NCI-H1417 (cell line): ENCODE measurements at places on chromosomes 5 and 9.
A peak's percentile ranks its signal among the peaks of the same experiment; 100 is the strongest.

DNA sequence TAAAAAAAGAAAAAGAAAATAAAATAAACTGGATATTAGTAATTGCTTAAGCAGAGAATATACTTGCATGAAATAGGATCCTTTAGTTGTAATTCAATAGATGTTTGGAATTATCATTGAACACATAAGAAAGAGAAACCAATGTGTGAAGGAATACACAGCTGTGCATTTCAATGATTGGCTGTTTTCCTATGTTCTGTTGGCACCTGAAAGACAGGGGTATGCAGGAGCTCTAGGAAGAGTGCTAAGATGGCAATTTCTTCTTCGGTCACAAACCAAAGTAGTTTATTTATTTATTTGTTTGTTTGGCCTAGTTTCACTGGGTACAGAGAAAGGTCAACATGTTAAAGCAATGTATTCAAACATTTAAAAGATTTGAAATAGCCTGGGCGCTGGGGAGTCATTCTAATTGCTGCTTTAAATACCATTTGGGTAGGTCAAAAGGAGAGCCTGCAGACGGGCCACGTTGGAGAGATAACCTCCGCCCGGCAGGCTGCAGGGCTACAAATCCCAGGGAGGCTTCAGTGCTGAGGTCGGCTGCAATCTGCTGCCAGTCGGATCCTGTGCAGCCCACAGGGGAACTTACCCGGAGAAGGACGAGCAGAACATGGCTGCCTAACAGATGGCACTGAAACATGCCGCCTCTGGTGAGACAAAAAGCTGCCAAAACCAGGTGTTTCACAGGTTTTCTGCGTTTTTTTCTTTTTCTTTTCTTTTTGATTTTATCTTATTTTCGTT is 154.2 kb upstream of the TYRP1 start:
- no peak for DNase-seq

DNA sequence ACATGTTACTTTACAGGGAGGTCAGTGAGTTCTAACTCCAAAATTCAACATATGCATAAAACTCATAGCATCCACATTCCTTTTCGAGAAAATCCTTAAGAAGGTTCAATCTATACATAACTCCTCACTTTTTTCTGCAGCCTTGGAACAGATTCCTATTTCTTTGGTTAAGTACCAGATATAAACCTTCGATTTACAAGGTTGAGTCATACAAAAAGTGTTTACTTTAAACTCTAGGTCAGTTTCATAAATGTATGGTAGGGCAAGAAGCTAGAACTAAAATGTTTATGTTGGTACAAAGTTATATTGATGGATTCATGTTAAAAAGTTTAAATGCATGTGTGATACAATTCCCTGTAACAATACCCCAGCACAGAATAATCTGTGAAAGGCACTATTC is 19.4 kb downstream of the CDKN2AIPNL start:
- no peak for DNase-seq

- DNase-seq: no peak
Measured at GRCh38 chr5:72637058-72637457, 129.8 kb upstream of the ZNF366 start.

DNA sequence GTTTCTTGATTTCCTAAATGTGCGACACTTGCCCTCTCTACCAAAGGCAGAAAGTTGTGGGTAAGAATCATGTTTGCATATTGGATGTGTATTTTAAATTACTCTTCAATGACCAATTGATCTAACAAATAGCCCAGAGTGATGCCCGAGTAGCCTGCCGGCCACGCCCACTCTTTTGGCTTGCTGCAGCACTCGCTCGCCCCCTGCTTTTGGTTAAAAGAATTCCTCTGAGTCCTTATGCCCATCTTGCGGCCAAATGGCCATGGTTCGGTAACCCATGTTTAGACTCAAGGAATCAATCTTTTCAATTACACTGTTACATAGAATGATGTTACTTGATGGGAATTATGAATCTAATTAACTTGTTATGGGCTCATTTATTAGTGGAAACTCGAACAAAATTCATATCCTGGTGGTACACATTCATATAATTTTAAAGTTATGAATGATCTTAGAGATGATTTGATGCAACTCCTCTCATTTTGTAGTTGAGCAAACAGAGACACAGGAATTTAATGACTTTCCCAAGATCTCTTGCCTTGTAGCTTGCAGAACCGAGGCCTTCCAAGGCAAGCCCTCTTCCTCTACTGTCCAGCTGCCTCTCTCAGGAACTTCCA is 36.5 kb downstream of the PPIC start:
- no peak for DNase-seq

DNA sequence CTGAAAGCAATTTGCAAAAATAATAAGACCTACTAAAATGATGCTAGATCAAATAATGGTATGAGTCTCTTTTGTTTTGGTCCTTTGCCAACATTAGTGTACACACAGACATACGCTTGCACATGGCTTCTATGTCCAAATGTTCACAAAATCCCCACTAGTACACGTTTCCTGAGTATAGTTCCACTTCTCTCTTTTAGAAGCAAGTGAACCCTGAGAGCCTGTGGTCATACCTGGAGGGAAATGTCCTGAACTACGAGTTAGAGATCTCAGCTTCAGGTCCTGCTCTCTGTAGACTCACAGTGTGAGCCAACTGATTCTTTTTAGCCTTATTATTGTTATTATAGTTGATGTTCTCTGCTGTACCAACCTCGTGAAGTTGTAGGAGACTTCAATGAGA is 47.3 kb upstream of the ACTBL2 start:
- DNase-seq: no peak

GRCh38 chr5:159903131-159903530 is 13.2 kb upstream of the ADRA1B start:
- no peak for DNase-seq

- no peak for DNase-seq
Measured at GRCh38 chr9:35374436-35374835, 115.5 kb upstream of the RUSC2 start.

DNA sequence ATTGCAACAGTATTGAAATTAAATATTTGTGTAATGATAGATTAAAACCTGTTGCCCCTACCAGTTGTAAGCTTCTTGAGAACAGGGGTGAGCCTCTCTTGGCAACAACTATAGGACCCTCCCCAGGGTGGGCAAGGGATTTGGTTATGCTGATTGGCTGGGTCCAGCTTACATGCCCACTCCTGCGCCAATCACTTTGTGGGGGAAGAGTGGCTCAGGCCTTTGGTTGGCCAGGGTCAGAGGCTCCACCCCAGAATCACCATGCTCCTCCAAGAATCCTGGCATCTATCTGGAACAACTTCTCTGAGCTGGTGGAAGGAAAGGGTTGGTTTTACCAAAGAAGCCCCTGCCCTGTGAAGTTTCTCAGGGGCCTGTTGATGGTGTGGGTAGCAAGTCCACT is 8.6 kb upstream of the PITX1 start:
- DNase-seq: no peak

DNA sequence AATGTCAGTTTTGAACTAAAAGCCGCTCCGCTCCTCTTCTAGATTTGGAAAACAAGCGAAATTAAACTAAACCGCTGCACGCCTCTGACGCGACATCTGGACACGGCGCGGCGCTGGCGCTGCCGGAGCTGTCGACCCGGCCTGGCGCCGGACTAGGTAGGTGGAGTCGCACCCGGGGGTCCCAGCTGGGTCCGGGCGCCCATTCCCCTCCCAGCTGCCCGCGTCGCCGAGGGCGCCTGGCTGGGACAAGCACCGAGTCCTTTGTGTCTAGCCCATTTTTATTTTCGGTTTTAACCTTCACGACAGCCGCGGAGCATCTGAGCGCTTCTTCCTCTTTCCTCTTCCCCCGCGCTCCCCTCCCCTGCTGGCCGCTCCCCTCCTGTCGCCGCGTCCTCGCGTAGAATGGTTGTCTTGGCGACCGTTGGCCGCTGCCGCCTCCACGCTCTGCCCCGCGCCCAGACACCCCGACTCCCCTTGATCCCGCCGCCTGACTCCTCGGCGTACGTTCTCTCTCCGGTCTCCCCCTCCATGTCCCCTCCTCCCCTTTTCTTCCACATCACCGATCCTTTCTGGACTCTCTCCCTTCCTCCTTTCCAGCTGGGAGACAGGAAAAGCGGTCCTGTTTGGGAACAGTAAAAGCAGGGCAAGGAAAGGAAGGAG is 545 bp downstream of the CDKN2B-AS1 start:
- DNase-seq: no peak

DNA sequence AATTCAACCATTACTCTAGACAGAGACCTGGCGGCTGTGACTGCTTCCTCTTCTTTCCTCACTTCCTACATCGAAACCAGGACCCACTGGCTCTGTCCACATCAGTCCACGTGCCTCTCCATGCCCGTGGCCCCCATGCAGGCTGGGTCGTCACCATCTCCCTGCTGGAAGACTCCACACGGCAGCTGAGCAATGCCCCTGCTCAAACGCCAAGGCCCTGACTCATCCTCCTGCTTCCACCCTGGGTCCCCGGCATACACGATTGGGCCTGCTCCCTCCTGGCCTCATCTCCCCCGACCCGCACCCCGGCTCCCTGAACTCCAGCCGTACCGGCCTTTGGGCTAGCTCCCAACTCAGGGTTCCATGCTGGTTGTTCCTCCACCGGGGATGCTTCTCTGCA is 67.2 kb upstream of the IER5L start:
- DNase-seq: no peak

GRCh38 chr9:73146111-73146815 is 5.4 kb upstream of the ANXA1 start:
- DNase-seq: no peak

- no peak for DNase-seq
Measured at GRCh38 chr9:82681809-82682208, 381.1 kb downstream of the RASEF start.

DNA sequence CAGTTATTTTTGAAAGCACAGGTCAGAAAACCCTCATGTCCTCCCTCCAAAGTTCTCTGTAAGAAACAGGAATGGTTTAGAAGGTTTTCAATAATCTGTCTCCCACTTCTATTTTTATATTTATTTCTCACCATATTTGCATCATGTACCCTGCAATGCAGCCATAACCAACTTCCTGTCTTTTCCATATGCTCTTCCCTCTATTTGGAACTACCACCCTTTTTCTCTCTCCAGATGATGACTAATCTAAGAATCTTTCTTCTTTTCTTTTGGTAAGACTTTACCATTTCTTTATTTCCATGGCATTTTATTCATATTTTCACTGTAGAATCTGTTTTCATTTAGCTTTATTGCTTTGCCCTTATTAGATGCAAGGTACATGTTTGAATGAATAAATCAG is 33.9 kb downstream of the MAN2A1 start:
- no peak for DNase-seq

- DNase-seq: no peak
Measured at GRCh38 chr5:120091376-120091948, 372.6 kb upstream of the PRR16 start.

DNA sequence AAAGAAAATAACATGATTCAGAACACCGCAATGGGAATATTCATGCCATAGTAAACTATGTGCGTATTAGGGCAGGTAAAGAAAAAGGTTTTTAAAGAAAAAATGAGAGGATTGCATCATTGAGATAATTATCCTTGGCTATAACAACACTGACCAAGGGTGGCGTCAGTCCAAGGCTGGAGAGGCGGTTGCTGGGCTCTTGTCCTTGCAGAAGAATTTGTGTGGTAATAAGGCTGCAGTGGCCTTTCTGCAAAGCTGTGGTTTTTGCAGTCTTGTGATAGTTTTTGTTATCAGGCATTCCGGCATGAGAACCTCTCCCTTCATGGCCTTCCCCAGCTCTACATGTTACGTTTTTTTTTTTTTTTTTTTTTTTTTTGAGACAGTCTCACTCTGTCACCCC is 14.0 kb downstream of the BOD1 start:
- no peak for DNase-seq

DNA sequence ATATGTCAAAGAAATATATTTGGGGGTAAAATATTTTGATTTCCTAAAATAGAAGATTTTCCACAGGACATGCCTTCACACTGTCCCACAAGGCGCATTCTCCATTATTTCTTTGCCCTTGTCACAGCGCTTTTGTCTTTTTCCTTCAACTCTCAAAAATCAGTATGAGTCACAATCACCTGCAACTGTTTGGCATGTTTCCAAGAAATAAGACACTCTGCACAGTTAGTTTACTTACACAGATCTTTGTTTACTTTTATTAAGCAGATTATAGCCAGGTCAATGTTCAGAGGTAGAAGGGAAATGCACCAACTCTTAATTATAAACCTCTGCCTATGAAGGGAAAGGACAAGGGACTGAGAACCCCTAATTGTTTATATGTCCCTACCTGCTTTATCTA is 9.5 kb downstream of the CEMIP2 start:
- peak; percentile 93 for DNase-seq

DNA sequence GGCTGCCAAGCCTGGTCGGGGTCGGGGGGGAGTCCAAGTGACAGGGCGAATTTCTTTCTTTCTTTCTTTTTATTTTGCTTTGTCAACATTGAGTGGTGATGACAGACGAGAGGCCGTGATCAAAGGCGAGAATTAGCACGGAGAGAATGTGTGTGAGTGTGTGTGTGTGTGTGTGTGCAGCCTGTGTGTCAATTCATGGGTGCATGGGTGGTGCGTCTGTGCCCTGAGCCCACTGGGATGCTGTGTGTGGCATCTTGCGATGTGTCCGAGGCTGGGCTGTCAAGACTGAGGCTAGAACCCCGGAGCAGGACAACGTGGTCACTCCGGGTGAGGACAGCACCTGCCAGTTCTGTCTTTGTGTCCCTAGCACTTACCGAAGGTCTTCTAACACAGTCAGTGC is 4.7 kb upstream of the FIBCD1 start:
- no peak for DNase-seq

DNA sequence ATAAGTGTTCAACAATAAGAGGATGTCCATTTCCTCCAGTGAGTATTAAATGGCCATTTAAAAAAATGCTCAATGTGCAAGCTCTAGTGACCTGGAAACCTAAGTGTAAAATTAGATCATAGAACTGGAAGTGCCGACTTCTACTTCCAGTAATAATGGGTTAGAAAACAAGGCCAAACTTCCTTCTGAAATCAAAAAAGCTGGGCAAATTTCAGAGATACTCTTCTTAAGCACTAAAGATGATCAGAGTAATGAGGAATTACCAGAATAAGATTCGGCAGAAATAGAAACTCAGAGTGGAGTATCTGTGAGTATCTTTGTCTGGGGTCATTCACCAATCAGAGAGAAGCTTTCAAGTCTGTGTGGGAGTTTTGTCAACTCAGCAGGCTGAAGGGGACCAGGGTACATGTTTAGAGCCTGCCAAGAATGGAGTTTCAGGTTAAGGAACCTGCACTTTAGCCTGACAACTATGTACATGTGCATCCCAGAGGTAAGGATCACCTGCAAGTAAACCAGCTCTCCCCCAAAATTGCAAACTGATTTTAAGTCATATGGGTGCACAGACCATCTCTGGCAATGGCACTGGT is 17.1 kb downstream of the FCN2 start:
- DNase-seq: no peak

GRCh38 chr9:134908524-134909309 is 9.0 kb downstream of the FCN1 start:
- no peak for DNase-seq

GRCh38 chr9:5569891-5570290 is 59.0 kb upstream of the RIC1 start:
- no peak for DNase-seq

GRCh38 chr9:77237896-77238295 is 60.6 kb downstream of the VPS13A start:
- no peak for DNase-seq
